ENCODE measurements at places on chromosomes 1 and 21.

DNA sequence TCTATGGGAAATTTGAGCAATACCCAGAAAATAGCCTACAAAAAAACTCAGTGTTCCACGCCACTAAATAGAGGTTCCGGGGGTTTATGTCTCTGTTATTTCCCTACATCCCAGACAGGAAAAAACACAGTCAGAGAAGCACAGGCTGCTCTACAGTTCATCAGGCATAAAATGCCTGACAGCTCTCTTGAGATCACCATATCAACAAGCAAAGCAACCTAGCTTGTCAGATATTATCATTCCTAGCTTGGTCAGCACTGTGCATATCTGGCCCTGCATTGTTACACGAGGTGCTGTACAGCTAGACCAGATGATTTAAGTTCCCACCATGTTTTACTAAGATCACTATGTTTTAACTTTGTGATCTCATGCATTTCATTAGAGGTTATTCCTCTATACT lies 172.6 kb downstream of the PTPRC start:
- no peak for DNase-seq

GRCh38 chr21:46036696-46037330 lies 55.2 kb downstream of the COL6A1 start:
- DNase-seq, result no peak

- DNase-seq, result no peak
Observed at GRCh38 chr1:112938210-112938609, 17.8 kb downstream of the SLC16A1 start.

DNA sequence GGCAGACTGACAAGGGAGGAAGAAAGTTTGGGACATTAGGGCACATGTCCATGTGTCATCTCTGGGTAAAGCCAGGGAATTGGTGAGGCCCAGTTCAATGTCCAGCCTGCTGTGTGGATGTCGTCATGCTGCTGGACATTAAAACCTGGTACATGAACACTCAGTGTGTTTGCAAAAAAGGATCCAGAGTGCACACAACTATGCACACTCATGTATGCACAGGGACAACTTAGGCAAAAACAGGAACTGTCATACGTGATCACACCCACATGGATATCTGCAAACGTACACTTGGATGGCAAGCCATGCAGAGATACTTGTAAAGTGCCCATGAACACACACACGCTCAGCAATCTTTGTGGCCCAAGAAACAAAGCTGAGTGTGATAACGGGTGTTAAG lies 47.9 kb upstream of the NEK2 start:
- DNase-seq, result no peak

All from HS-27A (cell line).